ENCODE measurements at places on chromosomes 1 and 21.
A peak's percentile ranks its signal among the peaks of the same experiment; 100 is the strongest.

DNA sequence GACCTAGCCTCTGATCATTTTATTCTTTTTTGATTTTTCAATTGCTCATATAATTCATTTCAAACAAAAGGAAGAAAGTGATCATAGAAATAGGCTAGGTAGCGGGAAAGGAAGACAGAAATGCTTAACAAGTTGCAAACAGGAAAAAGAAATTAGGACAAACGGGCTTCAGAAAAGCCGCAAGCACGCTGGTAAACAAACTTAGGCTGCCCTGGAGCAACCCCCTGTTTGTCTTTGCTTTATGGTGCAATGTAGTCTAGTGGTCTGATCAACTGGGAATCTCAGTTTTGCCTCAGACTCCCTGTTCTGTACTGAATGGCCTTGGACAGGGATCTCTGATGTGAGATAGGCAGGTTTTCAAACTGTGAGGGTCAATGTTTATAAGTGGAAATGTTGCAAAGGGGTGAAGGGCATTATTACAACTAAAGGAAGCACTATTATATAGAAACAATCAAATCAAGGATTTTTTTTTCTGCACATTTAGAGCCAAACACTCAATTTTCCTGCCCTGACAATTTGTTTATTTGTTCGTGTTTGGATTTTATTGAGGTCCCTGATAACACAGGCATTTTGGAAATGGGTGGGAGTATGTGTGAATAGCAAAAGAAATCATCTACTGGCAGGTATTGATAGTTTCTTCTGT, 146.8 kb upstream of the NRIP1 start:
- DNase-seq = no peak

- no peak for DNase-seq
Observed at GRCh38 chr1:213958346-213958745, 29.4 kb upstream of the PROX1 start.

- no peak for DNase-seq
Observed at GRCh38 chr1:160973491-160973890, 18.9 kb upstream of the ITLN2 start.

DNA sequence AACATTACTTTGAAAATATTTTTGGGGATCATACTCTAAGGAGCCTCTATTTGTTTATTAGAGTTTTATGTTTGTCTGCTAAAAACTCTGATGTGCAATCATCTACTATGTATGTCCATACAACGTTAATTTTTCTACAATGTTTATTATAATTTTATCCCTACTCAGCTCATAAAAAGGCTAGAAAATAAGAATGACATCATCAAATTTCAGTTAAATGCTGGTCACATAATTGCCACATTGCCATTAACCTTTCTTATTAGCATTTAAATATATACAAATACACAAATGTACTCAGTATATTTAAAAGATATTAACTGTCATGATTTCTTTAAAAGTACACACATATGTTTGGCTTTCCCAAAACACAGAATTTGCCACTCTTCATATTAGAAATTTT, 191.6 kb downstream of the BRINP3 start:
- no peak for DNase-seq

GRCh38 chr1:149885339-149886120, 13.8 kb upstream of the BOLA1 start:
- DNase-seq = peak; percentile 90

DNA sequence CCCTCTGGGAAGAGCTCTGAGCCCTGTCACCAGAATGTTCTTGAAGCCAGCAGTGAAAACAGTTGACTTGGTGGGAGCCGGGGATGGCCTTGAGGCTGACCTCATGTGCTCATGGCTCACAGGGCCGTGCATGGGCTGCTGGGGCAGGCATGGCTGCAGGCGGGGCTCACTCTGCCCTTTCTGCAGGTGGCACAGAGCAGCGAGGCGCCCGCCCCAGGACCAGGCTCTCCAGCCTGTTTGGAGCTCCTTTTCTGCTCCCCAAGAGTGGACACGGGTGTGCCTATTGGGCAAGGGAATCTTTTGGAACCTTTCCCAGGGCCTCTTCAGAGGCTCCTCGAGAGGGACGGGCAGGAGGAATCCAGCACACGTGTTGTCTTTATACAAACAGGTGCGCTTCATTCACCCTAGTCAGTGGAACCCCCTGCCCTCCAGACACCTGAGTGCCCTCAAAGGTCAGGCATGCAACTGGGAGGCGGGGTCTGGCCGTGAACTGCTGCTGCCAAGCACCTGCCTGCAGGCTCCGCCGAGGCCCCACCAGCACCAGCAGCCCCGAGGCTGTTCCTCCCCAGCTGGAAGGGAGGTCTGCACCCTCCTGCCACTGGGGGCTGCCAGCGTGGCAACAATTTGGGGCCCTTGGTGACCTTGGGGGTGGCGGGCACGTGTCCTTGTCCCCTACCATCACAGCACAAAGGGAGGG, 2.6 kb upstream of the TTC34 start:
- no peak for DNase-seq

DNA sequence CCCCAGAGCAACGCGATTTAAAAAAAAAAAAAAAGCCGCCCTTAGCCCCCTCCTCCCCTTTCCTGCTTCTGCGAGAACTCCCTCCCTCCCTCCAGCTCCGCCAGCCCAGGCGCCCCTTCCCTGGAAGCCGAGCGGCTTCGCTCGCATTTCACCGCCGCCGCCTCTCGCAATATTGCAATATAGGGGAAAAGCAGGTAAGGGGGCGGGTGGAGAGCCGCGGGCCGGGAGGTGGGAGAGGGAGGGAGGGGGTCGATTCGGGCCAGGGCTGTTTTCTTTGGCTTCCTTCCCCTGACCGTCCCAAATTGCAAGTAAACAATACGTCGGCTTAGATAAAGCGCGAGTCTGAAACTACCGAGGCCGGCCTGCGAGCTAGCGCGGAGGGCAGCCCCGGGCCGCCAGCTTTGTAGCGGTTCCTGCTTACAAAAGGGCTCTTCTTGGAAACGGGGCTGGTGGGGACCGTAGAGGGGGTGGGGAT, 408 bp downstream of the LMO4 start:
- peak; percentile 75 for DNase-seq

DNA sequence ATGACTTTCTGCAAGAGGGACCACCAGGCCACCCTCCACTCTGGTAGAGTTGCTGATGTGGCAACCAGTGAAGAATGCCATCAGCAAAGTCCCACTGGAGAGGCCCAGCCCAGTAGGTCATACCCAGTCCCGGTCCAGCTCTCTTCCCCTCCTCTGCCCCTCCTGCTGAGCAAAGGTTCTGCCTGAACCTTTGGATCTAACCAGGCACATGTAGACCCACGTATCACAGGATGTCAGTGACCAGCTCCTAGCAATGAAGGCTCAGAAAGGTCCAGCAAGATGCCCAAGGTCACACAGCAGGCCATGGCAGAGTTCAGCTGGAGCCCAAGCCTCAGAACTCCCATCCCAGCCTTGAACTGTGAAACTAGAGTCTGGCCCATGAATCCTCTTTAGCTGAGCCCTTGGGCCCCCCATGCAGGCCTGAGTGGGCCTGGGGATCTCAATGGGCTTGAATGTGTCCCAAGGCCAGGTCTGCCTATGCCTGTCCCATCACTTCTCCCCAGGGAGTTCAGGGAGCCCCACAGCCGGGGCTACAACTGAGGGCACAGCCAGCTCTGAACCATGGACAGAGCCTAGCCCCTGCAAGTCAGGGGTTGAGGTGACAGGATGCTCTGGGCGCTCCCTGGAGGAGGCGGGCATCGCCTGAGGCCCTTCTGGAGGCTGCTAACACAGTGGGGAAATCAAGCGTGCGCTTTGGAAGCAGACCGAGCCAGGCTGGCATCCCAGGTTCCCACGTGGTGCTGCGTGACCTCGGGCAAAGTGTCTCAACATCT, 21.4 kb upstream of the PADI1 start:
- no peak for DNase-seq

DNA sequence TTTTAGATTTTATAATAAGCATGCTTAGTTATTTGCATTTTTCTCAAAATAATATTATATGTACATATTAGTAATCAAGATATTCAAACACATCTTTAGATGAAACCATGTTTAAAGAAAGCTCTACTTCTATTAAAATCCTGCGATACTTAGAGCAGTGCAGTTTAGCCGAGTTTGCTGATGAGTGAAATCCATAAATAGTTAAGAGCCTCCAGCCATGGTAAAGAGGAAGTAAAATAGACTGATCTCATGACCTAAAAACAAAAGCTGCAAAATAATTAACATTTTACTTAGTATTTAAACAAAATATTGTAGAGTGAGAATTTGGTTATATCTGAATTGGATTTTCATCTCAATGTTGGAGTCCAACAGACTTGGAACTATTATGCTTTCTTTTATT, 147.4 kb upstream of the NRIP1 start:
- no peak for DNase-seq

DNA sequence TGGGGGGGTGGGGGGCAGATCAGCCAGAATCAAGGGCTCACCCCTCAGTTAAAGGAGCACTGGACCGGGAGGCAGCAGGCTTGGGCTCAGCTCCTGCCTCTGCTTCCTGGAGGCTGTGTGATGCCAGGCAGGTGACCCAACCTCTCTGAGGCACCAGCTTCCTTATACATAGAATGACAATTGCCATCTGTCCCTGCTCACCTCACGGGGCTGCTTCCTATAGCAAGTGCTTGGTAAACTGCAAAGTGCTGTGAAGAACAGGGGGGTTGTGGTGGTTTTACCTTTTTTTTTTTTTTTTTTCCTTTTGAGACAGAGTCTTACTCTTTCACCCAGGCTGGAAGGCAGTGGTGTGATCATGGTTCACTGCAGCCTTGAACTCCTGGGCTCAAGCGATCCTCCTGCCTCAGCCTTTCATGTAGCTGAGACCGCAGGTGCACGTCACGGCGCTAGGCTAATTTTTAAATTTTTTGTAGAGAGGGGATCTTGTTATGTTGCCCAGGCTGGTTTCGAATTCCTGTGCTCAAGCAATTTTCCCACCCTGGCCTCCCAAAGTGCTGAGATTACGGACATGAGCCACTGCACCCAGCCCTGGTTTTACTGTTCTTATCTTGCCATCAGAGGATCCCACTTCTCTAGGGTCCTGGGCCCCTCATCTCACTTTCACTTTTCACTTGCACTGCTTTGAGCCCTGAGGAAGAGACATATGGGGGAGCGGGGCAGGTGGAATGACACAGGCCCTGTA, 11.6 kb downstream of the KCNQ4 start:
- DNase-seq = no peak

DNA sequence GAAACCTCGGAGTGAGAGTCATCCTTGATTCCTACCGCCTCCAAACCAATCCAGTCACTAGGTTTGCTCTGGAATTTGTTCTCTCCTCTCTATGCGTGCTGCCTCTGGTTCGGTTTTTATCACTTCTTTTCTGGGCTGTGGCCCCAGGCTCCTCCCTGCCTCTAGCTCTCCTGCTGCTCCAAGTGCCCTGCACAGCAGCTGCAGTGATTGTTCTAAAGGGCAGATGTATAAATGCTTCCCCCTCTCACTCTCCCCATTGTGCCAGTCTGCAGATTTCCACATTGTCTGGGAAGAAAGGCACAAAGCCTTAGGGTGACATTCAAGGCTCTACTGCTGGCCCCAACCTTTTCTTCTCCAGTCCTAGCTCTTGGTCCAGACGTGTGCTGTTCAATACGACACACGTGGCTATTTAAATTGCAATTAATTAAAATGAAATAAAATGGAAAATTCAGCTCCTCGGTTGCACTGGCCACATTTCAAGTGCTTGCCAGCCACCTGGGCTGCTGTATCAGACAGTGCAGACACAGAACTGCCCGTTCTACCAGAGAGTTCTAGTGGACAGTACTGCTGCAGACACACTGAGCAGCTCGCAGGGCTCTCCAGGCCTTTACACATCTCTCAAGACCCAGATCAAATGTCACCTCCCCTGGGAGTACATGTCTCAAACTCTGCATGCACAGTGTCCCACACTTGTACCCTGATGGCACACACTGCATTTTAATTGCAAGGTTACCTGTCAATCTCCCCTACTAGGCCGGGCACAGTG, 12.4 kb downstream of the TRIM62 start:
- DNase-seq = no peak

- peak; percentile 93 for DNase-seq
Observed at GRCh38 chr1:153880962-153881361, 41.8 kb downstream of the GATAD2B start.

DNA sequence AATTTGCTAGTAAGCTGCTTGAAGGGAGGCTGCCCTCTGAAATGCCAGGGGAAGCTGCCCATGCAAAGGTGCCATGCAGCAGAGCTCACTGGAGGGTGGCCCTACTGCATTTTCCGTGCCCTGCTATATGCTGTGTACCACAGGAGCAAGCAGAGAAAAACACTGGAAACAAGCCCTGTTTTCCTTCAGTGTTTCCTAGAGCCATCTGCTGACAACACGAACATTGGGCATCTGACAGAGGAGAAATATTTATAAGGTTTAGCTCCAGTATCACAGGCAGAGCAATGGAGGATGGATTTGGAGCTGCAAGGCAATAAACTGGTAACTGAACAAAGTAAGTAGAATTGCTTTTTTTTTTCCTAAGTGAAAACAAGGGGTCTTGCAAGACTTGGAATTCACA, 198.4 kb downstream of the USP25 start:
- no peak for DNase-seq

DNA sequence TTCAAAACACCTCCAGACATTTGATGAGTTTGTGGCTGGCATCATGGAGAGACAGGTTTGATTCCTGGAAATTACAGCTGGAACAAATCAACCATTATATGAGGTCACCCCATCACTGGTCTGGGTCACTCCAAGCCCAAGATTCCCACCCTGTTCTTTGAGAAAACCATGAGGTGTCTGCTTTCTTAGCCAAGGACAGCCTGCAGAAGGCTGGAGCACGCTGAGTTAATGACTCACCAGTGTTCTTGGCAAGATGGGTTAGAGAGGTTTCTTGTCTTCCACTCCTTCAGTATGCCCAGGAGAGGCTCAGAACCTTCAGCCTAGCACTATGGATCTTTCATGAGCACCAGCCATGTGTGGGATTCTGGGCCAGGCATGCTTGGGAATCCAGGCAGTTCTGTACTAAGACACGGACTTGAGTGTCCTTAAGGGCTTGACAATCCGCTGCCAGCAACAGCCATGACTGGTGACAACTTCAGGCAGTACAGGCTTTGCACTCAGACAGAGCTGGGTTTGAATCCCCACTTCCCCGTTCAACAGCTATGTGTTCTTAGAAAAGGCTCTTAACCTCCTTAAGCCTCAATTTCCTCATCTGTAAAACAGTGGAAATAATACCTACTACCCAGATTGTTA, 43.9 kb downstream of the GRHL3 start:
- no peak for DNase-seq

DNA sequence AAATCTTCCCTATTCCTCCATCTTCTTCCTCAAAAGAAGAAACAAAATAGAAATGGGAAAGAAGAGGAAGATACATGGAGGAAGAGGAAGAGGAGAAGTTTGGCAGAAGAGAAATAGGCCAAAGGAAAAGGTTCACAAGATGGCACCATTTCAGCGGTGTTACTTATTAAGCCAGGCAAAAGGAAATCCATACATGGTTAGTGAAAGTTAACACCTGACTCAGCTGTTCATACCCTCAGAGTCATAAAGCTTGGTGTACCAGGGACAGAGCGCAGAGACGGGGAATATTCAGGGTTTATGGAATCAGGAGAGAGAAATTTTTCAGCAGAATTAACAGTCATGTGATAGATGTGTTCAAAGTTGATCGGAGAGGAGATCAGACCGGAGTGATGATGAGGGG, 70.6 kb downstream of the COQ8A start:
- DNase-seq = no peak

DNA sequence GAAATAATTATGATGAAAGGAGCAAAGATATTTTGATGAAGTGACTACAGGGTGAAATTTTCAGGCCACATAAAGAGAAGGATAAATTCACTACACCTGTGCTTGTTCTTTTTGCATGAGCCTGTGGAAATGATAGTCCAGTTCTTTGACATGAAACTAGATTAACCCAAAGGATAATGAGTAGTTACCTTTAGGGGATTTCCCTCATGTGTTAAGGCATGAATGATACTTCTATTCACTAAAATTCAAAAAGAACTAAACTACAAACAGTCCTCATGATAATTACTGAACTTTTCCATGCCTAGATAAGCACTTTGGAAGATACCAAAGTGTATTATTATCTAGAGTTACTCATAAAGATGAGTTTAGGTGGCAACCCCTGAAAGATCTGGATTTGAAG, 244.3 kb downstream of the PTPRC start:
- DNase-seq = no peak

Measured in left hindlimb (tissue), 1 donor.